ENCODE measurements at places on chromosomes 16 and 17.
A peak's percentile ranks its signal among the peaks of the same experiment; 100 is the strongest.

DNA sequence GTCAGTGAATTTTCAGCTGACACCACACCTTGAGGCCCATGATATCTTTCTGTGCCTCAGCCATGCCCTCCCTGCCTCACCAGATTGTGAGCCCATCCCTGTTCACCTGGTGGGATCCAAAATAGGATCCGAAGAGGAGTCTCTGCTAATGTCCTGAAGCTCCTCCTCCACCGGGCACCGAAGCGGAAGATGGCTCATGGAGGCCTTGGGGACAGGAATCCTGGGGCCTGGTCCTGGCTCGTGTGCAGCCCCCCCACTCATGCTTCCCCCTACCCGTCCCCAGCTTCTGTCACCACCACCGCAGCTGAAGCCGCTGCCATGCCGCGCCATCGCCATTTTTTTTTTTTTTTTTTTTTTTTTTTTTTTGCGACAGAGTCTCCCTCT lies 1683.4 kb downstream of the TP53TG3F start:
- no peak for DNase-seq

DNA sequence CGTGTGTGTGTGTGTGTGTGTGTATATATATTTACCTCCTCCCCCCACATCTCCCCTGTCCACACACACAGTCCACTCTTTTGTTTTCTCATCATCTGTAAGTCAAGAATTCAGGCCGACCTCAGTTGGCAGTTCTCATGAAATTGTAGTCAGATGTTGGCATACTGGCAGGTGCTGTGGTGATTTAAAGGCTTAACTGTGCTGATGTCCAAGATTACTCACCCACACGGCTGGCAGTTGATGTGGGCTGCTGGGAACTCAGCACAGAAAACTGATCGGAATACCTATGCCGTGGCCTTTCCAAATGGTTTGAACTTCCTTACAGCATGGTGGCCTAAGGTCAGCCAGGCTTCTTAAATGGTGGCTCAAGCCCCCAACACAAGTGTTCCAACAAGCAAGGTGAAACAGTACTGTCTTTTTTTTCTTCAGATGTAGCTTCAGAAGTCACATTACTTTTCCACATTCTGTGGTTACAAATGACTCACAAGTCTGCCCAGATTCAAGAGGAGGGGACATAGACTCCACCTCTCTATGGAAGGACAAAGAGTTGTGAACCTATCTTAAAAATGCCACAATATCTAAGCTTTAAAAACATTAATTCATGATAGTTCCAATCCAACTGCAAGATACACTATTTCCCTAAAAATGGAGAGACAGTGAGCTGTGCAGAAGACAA lies 198.5 kb upstream of the HS3ST4 start:
- no peak for DNase-seq

DNA sequence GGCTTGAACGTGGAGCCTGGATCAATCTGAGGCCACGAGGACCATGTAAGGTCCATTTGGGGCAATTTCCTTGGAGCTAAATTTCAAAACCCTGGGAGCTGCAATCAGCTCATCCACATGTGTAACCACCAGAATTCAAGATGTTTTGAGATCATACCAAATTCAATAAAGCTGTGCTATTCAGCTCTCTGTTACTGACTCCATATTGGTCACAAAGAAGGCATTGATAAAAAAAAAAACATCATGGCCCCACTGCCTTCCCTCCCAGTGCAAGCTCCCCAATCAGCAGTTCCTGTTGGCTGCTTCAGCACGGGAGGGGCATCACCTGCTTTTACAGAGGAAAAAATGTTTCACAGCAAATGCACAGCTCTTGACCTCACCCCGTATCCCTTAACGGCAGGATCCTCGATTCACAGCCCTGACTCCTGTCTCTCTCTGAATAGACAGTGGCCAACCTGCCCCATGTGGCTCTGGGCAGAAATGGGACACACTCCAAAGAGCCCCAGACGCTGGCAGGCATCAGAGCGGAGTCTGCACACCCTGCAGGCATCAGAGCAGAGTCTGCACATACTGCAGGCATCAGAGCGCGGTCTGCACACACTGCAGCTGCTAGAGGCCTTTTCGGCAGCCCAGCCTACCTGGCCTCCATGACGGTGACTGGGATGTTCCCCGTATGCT lies 37.1 kb downstream of the FANCA start:
- DNase-seq, result no peak

GRCh38 chr17:17463821-17464220 lies 13.0 kb upstream of the MED9 start:
- no peak for DNase-seq

DNA sequence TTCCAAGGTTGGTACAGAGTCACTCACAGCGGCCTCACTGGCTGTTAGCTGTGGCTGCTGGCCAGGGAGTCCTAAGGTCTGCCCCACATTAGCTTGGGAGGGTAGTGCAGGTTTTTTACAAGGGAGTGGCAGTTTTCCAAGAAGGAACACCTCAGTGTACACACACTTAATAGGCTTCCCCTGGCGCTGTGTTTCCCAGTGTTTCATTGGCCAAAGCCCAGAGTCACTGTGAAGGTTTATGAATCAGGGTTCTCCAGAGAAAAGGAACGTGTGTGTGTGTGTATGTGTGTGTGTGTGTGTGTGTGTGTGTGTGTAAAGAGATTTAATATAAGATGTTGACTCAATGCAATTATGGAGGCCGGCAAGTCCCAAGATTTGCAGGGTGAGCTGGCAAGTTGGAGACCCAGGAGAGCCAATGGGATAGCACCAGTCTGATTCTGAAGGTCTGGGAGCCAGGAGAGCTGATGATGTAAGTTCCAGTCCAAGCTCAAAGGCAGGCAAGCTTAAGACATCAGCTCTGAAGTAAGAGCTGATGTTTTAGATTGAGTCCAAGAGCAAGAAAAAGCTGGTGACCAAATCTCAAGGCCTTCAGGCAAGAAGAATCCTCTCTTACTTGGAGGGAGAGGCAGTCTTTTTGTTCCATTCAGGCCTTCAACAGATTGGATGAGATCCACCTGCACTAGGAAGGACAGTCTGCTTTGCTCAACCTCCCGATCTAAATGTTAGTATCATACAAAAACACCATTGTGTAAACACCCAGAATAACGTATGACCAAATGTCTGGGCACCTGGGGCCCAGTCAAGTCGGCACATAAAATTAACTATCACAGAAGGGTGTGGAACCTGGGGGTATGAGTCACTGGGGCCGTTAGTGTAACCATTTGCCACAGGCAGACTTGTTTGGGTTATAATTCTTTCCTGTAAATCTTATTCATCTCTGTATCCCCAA lies 206.8 kb downstream of the PRKCA start:
- DNase-seq, result peak; percentile 82

DNA sequence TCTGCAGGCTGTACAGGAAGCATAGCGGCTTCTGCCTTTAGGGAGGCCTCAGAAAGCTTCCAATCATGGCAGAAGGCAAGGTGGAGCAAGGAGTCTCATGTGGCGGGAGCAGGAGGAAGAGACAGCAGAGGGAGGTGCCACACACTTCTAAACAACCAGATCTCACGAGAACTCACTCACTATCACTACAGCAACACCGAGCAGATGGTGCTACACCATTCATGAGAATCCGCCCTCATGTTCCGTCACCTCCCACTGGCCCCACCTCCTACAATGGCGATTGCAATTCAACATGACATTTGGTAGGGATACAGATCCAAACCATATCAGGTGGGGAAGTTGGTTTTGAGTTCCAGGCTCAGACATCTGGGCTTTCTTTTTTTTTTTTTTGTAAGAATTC lies 31.9 kb upstream of the NUDT7 start:
- no peak for DNase-seq
